ENCODE measurements at places on chromosomes 3 and 15.

DNA sequence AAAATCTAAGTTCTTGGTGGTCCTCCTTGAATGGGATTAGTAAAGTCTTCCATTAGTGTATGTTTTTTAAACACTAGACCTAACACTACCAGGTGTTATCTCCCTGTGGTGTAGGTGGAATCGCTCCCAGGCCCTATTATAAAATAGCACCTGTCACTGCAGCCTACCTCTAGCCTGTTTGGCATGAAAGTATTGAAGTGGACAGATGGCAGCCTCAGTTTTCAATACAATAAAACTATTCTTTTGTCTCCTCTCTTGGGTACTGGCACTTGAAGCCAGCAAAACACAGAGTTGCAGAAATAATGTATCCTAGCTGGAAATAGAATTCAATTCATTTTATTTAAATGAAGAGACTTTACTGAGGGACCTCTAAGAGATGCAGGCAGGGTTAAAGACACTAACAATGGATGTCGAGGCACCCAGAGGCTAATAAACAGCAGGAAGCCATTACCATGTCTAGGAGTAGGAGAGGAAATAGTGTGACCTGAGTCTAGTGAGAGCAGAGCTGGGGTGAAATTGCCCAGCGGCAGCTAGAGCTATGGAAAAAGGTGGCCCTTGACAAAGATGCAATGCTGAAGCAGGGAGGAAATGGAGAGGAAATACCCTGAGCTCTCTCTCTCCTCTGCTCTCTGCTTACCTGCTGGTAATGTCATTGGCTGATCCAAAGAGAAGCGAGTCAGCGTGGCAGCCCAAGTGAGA is 49.1 kb upstream of the TMEM158 start:
- no peak for DNase-seq

DNA sequence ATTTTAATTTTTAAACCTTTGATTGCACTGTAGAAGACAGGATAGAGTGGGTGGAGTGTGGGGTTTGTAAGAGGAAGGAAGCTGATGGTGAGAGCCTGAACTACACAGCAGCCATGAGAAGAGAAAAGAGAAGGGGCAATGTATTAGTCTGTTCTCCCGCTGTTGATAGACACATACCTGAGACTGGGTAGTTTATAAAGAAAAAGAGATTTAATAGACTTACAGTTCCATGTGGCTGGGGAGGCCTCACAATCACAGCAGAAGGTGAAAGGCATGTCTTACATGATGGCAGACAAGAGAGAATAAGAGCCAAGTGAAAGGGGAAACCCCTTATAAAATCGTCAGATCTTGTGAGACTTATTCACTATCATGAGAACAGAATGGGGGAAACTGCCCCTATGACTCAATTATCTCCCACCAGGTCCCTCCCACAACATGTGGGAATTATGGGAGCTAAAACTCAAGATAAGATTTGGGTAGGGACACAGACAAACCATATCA is 37.3 kb downstream of the STARD5 start:
- DNase-seq = no peak

DNA sequence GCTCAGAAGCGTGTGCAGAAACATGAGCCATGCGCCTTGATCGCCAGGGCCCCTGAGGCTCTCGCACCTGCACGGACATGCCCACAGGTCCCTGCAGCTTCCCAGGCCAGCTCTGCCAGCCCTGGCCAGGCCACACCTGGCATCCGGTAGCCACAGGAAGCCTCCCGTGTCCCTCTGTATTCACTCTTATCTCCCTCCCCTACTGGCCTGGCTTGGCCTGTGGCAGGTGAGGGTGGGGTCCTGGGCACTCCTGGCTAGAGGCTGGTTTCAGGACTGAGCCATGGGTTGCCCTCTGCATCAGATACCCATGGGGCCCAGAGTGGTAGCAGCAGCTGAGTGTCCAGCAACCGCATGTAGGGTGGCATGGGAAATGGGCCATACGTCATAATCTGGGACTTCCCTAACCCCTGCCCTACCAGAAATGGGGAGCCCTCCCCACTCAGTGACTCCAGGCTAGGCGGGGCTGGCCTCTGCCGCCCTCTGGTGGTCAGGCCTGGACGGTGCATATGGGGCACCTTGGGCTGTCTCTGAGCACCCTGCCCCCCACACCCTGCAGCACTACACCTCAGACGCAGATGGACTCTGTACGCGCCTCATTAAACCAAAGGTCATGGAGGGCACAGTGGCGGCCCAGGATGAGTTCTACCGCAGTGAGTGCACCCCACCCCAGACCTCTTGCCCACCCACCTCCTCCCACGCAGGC is 12.6 kb upstream of the LMAN1L start:
- DNase-seq = peak; percentile 13

- no peak for DNase-seq
Observed at GRCh38 chr15:41377978-41378377, 24.3 kb downstream of the NDUFAF1 start.

DNA sequence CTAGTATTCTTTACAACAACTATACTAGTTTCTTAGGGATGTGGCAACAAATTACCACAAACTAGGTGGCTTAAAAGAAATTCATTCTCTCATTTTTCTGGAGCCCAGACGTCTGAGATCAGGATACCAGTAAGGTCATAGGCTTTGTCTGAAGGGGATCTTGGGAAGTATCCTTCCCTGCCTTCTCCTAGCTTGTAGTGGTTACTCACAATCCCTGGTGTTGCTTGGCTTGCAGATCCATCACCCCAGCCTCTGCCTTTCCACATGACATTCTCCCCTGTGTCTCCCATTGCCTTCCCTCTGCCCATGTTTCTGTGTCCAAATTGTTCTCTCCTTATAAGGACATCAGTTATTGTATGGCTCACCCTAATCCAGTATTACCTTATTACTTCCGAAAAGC is 24.3 kb upstream of the CLDN1 start:
- DNase-seq = no peak

GRCh38 chr3:46990573-46991374 is 11.3 kb downstream of the NBEAL2 start:
- DNase-seq = no peak

DNA sequence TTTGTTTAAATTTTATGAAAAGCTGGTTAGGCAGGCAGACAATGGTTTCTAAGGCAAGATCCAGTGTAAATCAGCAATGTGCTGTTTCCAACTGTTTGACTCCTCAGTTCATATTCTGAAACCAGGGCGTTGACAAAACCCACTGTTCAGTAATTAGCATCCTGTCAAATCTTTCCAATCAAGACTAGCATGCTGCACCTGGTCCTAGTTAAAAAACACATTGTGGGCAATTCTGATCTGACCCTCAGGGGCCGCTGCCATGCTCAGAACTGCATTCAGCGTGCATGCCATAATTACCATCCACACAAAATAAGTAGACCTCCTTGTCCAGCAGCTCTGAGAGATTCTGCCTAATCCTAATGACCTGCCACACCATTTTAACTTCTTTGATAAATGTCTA is 20.9 kb upstream of the RBP1 start:
- no peak for DNase-seq

GRCh38 chr3:112629425-112629824 is 11.5 kb downstream of the CCDC80 start:
- DNase-seq = peak; percentile 88
